Activated T-helper 2 cell treated with anti-CD3 and anti-CD28 coated beads, Interferon-gamma antibody, Interleukin-2, Interleukin-4, amounts not matched to agents 10 μg/mL and 5 μg/mL and 100 μg/mL, durations not matched to agents 14 hours and 24 hours and 36 hours (primary cell): ENCODE measurements at places on chromosomes 16 and 17. TPM values are rescaled to one million over a fixed set of nuclear protein-coding genes. Genes with fewer than 3 reads are reported as not detected.

SLC47A1 gene
- total RNA-seq: 0.07 and 0.25 TPM in 2 replicates

OR4D1 gene
- 0.05 and 0.09 TPM in 2 replicates for total RNA-seq

DNA sequence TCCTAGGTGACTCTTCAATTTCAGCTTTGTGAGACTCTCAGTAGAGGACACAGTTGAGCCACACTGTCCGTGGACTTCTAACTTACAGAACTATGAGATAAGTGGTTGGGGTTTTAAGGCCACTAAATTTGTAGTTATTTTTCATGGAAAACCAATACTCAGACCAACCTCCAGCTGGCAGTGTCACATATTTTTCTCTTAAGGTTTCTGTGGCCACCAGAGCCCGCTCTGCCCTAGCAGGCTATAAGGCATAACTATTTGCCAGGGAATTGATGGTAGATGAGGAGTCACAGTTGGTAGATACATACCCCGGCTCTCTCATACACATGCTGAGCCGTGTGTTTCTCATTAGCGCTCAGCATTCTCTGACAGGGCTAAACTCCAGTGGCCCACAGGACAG is 336.8 kb upstream of the MON1B start:
- DNase-seq: no peak
- H3K27ac ChIP-seq: no peak overlapping the region
- no peak overlapping the region for H3K4me3 ChIP-seq
- no peaks in the 10 kb centered on the region for H3K36me3 ChIP-seq

- no peaks in the 10 kb centered on the region for H3K27me3 ChIP-seq
- peak; percentile 16 for DNase-seq
- H3K36me3 ChIP-seq: no peaks in the 10 kb centered on the region
- peak overlapping the region; percentile 71 for H3K27ac ChIP-seq
- H3K4me1 ChIP-seq: peaks cover 29% of the 10 kb centered on the region
- peak overlapping the region; percentile 51 for H3K4me3 ChIP-seq
These were observed 87.4 kb upstream of the LHX1 start for GRCh38 chr17:36849871-36850348.

DNA sequence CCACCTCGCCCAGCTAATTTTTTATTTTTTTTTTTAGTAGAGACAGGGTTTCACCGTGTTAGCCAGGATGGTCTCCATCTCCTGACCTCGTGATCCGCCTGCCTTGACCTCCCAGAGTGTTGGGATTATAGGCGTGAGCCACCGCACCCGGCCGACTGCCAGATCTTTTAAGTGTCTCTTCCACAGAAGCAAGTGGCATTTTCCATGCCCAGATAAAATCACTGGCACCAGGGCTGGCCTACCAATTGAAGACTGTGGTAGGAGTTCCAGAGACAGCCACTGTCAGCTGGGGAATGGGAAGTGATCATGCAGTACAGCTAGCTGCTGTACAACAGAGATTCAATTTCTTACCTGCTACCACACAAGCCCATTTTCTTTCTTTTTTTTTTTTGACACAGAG is 17.9 kb downstream of the CNP start:
- peaks cover 77% of the 10 kb centered on the region for H3K36me3 ChIP-seq
- H3K4me1 ChIP-seq: no peaks in the 10 kb centered on the region
- no peak for DNase-seq
- H3K4me3 ChIP-seq: no peak overlapping the region

GRCh38 chr16:19210280-19210924 is 42.4 kb downstream of the SYT17 start:
- no peak overlapping the region for H3K27ac ChIP-seq
- H3K27me3 ChIP-seq: no peaks in the 10 kb centered on the region
- no peaks in the 10 kb centered on the region for H3K36me3 ChIP-seq
- H3K4me1 ChIP-seq: no peaks in the 10 kb centered on the region
